Gastrocnemius medialis (tissue), 4 donors: ENCODE measurements at places on chromosomes 6 and 20. TPM values are rescaled to one million over a fixed set of nuclear protein-coding genes. Genes with fewer than 3 reads are reported as not detected.
A peak's percentile ranks its signal among the peaks of the same experiment; 100 is the strongest.

The HLA-F gene
- total RNA-seq = 22.1 TPM

The EYS gene
- total RNA-seq = not detected

The PLCB1 gene
- 8.0 TPM for total RNA-seq

The TXNDC5 gene
- total RNA-seq = 36.9 TPM

The PXDC1 gene
- total RNA-seq = 20.3 TPM

The KHDC1L gene
- total RNA-seq = not detected

DNA sequence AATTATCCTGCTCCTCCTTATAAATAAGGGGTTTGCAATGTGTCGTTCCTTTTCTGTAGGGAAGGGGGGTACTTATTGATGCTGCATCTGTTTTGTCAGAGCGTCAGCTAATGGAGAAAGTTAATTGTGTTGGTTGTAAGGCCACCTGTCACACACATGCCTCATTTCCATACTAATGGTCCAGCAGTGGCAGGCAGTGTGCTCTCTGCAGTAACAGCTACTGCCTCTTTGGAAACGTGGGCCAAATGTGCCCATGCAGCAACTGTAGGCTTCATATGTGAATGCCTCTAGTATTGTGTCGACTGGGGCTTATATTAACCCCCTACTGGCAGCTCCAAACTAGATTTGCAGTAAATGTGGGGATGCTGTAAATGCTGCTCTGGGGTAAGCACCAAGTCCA is 56.3 kb upstream of the OLIG3 start:
- H3K27ac ChIP-seq = no peak overlapping the region
- H3K4me1 ChIP-seq = no peaks in the 10 kb centered on the region
- H3K4me3 ChIP-seq = no peak overlapping the region
- no peaks in the 10 kb centered on the region for H3K36me3 ChIP-seq

- H3K27me3 ChIP-seq = no peaks in the 10 kb centered on the region
- no peak for DNase-seq
- peaks cover 10% of the 10 kb centered on the region for H3K36me3 ChIP-seq
- H3K4me3 ChIP-seq = peak overlapping the region; percentile 85
- H3K4me1 ChIP-seq = peaks cover 26% of the 10 kb centered on the region
These were observed 1.2 kb downstream of the KAT14 start for GRCh38 chr20:18138639-18139583.

GRCh38 chr20:41733151-41733550 is 115.0 kb upstream of the CHD6 start:
- H3K36me3 ChIP-seq = no peaks in the 10 kb centered on the region
- H3K27ac ChIP-seq = no peak overlapping the region
- DNase-seq = no peak
- no peaks in the 10 kb centered on the region for H3K4me1 ChIP-seq

DNA sequence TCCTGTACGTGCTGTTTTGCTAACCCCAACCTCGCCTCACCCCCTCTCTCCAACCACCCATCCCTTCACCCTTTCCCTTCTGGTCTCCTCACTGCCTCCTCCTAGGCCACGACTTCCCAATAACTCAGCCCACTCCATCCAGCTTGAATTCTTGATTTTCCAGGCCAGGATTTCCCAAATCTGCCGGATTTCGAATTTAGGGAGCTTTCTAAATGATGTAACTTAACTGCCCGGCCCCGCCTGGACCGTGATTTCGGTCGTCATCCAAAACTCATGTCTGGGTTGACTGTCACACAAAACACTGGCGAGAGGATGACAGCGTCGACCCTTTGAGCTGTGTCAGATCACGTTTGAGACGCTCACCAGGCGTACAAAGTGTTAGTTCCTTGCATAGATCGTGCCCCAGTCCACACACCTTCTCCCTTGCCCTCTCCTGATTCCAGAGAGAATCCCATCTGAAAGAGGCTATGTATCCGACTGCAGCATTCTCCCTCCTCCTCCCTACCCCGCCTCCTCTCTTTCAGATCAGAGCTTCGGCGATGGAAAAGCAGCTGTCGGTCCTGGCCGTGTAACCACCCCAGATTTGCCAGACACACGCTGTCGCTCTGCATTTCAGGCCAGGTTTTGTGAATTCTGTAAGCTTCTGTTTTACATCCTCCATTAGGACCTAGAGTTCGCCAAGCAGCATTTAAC is 168.2 kb downstream of the GPX5 start:
- no peaks in the 10 kb centered on the region for H3K36me3 ChIP-seq
- peaks cover 64% of the 10 kb centered on the region for H3K27me3 ChIP-seq
- DNase-seq = no peak
- H3K27ac ChIP-seq = no peak overlapping the region
- no peaks in the 10 kb centered on the region for H3K4me1 ChIP-seq

- no peak for DNase-seq
- no peaks in the 10 kb centered on the region for H3K36me3 ChIP-seq
- H3K4me3 ChIP-seq = no peak overlapping the region
- H3K27me3 ChIP-seq = no peaks in the 10 kb centered on the region
- no peaks in the 10 kb centered on the region for H3K4me1 ChIP-seq
- H3K27ac ChIP-seq = no peak overlapping the region
These were observed 48.1 kb upstream of the GCLC start for GRCh38 chr6:53593001-53593488.

GRCh38 chr6:40722553-40723258 is 135.5 kb upstream of the LRFN2 start:
- no peak for DNase-seq
- no peak overlapping the region for H3K4me3 ChIP-seq
- H3K27ac ChIP-seq = no peak overlapping the region
- no peaks in the 10 kb centered on the region for H3K36me3 ChIP-seq
- no peaks in the 10 kb centered on the region for H3K4me1 ChIP-seq
- no peaks in the 10 kb centered on the region for H3K27me3 ChIP-seq
